ENCODE measurements at places on chromosomes 1 and 21.

DNA sequence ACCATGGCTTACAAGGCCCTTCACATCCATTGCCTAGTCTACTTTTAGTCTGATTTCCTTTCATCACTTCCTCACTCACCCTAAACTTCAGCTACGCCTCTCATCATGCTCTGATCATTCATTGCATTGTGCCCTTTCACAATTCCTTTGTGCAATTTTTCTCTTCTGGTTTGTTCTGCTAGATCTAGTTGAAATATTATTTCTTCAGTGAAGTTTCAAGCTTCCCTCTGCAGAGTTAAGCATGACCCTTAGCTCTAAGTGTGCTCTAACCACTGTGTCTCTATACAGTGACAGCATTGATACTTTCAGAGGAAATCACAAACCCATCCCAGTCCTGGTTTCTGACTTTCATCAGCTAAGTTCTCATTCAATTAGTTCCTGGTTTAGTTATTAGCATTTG, 166.1 kb downstream of the PLA2G4A start:
- DNase-seq, result no peak

GRCh38 chr1:115980998-115981993, 5.0 kb downstream of the SLC22A15 start:
- peak; percentile 43 for DNase-seq

GRCh38 chr1:211923095-211923494, 92.5 kb upstream of the LPGAT1 start:
- no peak for DNase-seq

DNA sequence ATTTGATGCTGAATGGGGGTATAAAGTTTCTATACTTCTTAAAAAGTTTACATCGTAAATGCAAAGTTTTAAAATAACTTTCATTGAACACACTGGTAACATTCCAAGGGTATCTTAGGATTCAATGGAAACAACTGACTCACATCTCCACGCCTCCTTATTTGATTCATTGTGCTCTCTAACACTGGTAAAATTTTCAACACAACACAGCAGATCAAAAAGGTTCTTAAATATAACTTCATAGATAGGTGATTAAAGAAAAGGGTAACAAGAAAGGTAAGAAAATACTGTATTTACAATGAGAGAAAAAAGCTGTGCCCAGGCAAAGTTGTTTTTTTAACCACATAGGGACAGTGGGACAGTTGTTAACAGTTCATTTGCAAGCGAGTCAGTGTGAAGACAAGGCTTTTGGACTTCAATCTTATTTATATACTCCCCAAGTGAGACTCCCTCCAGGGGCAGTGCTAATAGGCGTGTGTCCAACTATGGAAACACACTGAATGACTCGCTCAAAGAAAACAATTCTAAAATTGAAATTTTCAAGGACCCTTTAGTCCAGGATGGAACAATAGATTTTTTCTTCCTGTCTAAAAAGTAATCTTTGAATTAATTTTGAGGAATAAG, 140.5 kb downstream of the TIAM1 start:
- no peak for DNase-seq
